Stimulated activated CD4-positive, alpha-beta T cell treated with anti-CD3 and anti-CD28 coated beads, Interleukin-2, amount 100 ng/mL, for 24 hours (primary cell): ENCODE measurements at places on chromosomes 5 and 9.

DNA sequence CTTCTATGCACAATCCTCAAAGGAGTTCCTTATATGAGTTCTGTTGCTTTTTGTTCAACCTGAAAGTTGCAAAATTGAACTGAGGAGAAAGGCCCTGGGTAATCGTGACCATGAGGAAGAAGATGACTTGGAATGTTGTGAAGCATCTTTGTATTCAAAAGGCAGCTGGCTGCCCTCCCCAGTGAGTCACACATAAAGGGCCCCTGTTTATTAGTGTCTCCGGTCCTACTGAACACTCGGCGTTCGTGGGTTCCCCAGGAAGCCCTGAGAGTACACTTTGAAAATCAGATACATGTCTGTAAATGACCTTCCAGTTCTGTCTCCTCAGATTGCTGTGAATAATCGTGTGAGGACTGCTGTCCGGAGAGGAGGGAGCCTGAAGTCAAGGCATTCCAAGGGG is 73.6 kb downstream of the C9orf153 start:
- DNase-seq: no peak

GRCh38 chr9:135961811-135962695 is 880 bp upstream of the UBAC1 start:
- DNase-seq: no peak

DNA sequence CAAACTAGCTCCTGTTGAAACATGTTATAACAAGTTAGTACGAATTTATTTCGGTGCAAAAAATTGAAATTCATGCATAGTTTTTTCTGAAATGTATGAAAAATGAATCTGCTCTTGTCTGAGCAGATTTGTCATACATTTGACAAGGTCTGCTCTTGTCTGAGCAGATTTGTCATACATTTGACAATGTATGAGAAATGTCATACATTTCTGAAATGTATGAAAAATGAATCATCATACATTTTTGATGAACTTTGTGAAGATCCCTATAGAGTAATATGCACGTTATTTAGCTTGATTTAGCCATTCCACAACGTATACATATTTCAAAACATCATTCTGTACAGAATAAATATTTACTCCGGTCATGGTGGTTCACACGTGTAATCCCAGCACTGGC is 85.9 kb upstream of the PARP8 start:
- DNase-seq: no peak

GRCh38 chr5:18483451-18483850 is 849.2 kb downstream of the TAF11L14 start:
- DNase-seq: no peak

DNA sequence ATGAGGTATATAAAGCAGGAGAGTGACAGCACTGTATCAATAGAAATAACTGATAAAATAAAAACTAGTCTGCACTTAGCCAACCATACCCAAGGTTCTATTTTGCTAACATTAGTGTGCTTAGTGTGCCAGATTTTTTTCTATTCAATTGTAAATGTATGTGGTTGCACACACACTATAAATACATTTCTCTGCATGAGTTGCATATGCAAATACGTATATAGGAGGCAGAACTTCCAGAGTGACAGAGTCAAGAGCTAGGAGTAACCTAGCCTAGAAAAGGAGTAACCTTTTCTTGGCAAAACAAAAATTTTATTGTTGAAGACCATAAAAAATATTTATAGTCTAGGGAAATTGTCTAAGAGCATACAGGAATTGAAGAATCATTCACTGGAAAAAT is 461.6 kb downstream of the GABRG2 start:
- DNase-seq: no peak

DNA sequence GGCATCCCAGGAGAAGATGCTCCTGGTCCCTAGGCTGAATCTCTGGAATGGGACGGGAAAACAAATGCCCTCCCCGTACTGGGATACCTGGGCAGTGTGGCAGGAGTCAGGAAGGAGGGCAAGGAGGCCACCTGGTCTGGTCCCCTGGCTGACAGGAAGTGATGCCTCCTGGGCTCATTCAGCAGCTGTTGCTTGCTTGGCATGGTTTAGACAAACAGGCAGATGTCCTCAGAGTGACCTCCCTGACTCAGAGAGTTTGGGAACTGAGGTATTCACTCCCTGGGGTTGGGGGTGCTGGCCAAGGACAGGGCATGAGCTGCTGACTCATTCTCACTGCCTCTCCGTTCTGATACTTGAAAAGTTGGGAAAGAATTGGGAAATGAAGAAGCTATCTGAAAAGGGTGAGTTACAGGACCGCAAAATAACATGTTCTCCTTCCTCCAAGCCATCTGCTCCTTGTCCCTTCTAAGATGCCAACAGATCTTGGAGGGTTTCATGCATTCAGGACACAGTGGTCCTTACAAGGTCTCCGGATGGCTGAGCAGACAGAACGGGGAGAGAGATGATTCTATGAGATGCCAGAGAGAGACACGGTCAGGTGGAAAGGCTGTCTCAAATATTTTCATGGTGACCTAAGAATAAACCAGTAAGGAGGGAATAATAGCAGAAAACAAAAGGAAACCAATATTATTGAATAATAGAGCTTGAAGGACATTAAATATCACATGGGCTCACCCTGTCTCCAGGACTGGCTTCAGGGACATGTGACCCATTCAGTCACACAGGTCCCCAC is 534.5 kb downstream of the BNC2 start:
- no peak for DNase-seq
